ENCODE measurements at places on chromosomes 6 and 20.

GRCh38 chr6:80667006-80667405 lies 560.5 kb downstream of the BCKDHB start:
- DNase-seq, result no peak

DNA sequence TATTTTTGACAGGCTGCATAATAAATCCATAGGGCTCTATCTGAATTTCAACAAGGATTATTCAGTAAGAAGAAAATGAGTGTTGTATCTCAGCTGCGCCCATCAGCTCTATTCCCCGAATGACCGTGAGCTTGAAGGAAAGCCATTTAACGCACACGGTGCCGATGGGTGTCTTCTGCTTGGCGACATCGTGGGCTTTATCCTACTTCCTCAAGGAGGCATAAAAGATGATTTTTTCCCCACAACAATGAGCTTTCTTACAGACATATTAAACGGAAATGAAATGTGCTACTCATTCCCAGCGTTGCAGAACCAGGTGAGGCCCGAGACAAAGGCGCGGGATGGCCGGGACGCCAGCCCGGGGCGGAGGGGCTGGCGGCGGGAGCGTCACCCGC lies 710 bp downstream of the DYNLT1 start:
- no peak for DNase-seq

- no peak for DNase-seq
These were observed 12.3 kb downstream of the MYT1 start for GRCh38 chr20:64176551-64176950.

DNA sequence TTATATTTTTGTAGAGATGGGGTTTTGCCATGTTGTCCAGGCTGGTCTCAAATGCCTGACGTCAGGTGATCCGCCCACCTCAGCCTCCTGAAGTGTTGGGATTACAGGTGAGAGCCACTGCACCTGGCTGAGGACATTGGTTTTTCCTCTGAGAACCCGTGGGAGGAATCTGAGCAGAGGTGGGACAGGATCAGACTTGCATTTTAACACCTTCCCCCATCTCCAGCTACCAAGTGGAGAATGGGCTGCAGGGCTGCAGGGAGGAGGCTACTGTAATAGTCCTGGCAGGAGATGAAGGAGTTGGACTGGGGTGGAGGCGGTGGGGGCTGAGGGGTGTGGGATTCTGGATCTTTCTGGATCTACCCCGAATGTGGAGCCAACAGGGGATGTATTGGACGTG lies 24.5 kb downstream of the FAM110A start:
- no peak for DNase-seq

- DNase-seq, result no peak
These were observed 305.4 kb upstream of the MAP3K7 start for GRCh38 chr6:90892271-90892670.

DNA sequence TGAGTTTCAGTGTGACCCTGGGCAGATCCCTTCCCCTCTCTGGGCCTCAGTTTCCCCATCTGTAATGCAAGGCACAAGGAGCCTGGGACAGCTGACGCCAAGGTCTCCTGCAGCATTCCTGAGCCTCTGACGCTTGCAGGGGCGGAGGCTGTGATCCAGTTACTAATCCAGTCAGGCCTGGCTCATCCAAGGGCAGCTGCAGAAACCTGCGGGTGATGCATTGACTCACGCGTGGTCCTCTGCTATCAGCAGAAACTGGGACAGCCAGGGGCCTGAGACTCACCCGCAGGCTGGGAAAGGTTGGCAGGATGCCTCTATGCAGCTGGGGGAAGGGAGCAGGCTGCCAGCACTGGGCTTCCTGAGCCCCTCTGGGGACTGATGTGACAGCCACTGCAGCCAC lies 65.0 kb upstream of the SIRPA start:
- peak; percentile 98 for DNase-seq

DNA sequence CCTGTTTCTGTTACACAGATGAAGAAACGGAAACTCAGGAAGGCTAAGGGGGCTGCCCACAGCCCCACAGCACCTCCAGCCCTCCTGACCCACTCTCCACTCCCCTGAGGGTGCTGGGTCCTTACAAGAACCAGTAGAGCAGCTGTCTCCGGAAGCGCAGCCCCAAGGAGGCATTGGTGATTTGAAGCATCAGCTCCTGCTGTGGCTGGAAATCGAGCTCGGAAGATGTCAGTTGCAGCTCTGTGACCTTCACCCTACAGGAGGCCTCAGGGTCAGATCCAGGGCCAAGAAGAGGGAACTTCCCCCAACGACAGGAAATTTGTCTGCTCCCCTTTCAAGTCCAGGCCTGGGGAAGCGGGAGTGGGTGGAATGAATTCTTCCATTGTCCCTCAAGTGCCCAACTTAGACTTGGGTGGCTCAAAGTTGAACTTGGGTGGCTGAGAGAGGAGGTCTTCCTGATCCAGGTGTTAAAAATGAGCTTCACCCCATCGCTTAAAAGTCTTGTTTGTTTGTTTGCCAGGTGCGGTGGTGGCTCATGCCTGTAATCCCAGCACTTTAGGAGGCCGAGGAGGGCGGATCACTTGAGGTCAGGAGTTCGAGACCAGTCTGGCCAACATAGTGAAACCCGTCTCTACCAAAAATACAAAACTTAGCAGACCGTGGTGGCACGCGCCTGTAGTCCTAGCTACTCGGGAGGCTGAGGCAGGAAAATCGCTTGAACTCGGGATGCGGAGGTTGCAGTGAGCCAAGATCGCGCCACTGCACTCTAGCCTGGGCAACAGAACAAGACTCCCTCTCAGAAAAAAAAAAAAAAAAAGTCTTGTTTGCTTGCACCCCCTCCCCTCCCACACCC lies 1.9 kb downstream of the PLTP start:
- DNase-seq, result no peak

- DNase-seq, result no peak
These were observed 39.1 kb downstream of the PGM3 start for GRCh38 chr6:83153883-83154521.

DNA sequence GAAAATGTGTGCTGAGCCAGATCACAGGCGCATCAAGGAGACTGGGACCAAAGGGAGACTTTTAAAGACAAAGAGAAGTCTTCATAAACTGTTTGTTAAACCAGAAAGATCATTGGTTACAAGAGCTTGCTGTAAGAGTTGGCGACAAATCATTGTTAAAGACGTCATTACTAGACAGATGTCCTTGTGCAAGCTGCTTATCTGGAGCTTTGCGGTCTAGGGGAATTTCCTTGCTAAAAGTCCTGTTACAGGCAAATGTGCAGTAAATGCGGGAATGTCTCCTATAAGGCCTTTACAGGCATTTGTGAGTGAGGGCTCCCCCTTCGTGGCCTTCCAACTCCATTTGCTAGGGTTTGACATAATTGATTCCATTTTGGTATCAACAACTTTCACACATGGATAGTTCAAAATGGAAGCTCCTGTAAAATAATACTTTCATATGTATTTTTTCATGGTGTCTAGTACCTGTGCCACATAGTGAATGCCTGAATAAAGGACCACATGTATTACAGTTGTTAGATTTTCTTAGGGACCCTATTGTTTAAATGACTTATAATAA lies 362.4 kb downstream of the UTRN start:
- DNase-seq, result no peak

DNA sequence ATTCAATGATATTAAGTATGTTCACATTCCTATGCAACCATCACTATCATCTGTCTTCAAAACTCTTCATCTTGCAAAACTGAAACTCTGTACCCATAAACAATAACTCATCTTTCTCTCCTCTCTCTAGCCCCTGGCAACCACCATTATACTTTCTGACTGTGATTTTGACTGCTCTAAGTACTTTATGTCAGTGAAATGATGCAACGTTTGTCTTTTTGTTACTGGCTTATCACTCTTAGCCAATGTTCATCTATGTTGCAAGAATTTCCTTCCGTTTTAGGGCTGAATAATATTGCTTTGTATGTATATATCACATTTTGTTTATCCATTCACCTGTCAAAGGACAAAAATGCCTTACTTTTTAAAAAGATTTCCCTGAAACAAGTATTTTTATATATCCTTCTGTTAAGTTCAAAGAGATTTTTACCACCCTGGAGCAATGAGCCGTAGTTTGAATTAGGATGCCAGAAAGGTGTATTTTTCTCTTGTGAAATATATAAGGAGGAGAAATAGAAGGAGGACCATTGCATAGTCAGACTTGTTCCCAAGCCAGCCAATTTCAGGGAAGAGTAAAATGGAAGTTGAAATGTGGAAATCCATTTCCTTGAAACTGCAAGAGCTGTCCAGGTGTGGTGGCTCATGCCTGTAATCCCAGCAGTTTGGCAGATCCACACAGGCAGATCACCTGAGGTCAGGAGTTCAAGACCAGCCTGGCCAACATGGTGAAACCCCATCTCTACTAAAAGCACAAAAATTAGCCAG lies 4.0 kb upstream of the CGAS start:
- DNase-seq, result no peak

DNA sequence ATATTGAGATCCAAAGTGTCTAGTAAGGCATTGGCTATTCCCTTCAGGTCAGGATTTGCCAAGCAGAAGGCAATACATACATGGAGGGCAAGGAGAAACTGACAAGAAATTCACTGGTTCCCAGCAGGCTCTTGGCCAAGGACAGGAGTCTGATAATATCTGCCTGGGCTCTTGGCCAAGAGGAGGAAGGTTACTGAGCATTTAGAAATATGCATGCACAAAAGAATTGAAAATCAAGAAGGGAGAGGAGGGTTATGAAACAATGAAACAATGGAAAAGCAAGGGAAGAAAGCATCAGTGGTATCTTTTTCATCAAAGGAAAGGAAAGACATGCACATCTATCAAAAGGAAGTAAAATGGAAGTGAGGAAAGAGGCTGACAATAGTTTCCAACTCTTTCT lies 42.4 kb downstream of the ARHGAP18 start:
- DNase-seq, result peak; percentile 65

- DNase-seq, result no peak
These were observed 1057.6 kb downstream of the KIF16B start for GRCh38 chr20:15515691-15516090.

GRCh38 chr6:159716247-159717096 lies 10.8 kb upstream of the WTAP start:
- DNase-seq, result peak; percentile 95

- no peak for DNase-seq
These were observed 152.4 kb downstream of the SASH1 start for GRCh38 chr6:148495029-148495428.

GRCh38 chr6:14276071-14276470 lies 158.5 kb downstream of the CD83 start:
- DNase-seq, result no peak

DNA sequence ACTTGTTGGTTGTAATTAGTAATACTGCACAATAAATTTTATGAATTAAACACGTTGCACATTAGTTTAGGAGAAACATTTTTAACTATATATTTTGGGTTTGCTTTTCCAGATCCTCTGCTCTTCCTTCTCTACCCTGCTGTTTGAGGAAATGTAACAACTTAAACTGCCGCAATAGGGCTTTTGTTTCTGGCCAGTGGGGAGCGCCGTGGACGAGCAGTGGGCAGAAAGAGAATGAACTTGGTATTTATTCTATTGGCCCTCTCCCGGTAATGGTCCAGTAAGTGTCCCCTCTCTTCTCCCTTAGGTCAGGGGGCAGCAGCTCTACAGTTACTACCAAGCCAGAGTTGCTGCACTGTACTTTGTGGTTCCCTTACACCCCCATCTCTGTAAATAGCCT lies 35.2 kb upstream of the EPHA7 start:
- no peak for DNase-seq
